ENCODE measurements at places on chromosomes 16 and 17. TPM values are rescaled to one million over a fixed set of nuclear protein-coding genes. Genes with fewer than 3 reads are reported as not detected.

EVPL gene
- 42.3 TPM for total RNA-seq

C17orf50 gene
- total RNA-seq: not detected

- no peak for DNase-seq
Measured at GRCh38 chr16:53018834-53019416, 33.8 kb downstream of the CHD9NB start.

DNA sequence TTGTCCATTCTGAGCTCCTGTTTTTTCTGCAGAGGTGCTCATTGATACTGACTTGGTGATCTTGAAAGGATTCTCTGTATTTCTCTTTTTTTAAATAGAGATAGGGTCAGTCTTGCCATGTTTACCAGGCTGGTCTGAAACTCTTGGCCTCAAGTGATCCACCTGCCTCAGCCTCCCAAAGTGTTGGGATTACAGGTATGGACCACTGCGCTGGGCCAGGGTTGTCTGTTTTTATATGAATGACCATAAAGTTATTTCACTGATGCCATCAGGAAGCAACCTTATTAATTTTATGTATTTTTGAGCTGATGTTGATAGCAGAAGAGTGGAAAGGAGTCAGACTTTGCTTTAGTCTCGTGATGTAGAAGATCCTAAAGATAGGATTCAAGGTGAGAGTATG is 35.7 kb upstream of the METTL9 start:
- DNase-seq: no peak

DNA sequence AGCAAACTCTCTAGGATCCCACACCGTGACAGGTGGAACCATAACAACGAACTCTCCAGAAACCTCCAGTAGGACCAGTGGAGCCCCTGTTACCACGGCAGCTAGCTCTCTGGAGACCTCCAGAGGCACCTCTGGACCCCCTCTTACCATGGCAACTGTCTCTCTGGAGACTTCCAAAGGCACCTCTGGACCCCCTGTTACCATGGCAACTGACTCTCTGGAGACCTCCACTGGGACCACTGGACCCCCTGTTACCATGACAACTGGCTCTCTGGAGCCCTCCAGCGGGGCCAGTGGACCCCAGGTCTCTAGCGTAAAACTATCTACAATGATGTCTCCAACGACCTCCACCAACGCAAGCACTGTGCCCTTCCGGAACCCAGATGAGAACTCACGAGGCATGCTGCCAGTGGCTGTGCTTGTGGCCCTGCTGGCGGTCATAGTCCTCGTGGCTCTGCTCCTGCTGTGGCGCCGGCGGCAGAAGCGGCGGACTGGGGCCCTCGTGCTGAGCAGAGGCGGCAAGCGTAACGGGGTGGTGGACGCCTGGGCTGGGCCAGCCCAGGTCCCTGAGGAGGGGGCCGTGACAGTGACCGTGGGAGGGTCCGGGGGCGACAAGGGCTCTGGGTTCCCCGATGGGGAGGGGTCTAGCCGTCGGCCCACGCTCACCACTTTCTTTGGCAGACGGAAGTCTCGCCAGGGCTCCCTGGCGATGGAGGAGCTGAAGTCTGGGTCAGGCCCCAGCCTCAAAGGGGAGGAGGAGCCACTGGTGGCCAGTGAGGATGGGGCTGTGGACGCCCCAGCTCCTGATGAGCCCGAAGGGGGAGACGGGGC is 1.3 kb downstream of the SPN start:
- no peak for DNase-seq

FOXL1 gene
- 1.8 TPM for total RNA-seq

DNA sequence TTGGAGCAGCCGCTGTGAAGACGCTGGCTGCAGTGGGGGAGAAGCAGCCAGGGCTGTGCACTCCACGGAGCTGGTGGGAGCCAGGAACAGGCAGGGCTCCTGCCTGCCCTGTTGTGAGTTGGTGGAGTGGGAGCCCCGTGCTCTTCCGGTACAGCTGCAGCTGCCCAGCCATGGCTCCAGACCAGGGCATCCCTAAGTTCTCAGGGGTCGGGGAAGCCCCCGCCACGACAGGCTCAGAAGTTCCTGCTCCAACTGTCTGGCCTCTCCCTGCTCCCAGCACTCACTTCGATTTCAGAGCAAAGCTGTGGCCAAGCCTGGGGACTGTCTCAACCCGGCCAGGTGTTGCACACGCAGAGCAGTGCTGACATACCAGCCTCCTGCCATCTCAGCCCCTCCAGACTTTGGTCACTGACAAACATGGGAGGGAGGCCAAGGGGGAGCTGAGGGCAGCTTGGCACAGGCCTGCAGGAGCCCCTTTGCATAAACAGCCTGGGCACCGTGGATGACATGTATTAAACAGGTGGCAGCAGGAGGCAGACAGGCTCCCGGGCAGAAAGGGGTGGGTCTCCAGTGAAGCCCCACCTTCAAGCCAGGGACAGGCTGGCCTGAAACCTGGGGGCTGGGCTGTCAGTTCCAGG is 13.9 kb upstream of the KDM8 start:
- peak; percentile 95 for DNase-seq

GRCh38 chr16:70430667-70431536 is 8.0 kb downstream of the ST3GAL2 start:
- DNase-seq: peak; percentile 43

- DNase-seq: no peak
Measured at GRCh38 chr16:48081656-48082055, 74.1 kb downstream of the ABCC12 start.

DNA sequence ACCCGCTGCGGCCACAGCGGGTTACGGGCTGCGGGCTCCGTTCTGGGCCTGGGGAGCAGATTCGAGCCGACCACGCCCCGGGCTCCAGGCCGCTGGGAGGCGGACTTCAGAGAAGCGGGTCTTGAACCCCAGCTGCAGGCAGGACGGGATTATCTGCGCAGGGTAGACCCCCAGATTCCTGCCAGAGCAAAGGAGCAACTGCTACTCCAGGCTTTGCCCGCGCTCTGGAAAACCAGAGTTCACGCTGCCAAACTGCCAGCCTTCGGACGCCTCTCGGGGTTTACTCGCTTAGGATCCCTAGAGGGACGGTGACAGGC is 301 bp upstream of the ULK2 start:
- DNase-seq: no peak

FAM20A gene
- total RNA-seq: 6.5 TPM

DNA sequence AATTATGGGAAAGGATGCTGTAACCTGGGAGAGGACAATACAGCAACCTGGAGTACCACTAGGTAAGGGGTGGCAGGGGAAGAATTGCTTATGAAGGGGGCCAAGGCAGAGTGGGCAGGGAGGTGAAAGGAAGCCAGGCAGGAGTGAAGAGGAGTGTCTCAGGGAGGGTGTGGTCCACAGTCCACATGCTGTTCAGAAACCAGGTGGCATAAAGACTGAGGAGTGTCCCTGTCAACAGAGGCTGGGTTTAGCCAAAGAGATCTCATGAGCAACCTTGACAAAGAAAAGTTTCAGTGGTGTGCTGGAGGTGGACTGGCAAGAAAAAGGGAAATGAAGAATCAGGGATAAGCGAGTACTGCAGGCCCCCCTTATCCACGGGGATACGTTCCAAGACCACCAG is 88.4 kb downstream of the SPACA3 start:
- DNase-seq: no peak

KRT27 gene
- total RNA-seq: not detected

GRCh38 chr17:3547628-3548027 is 10.0 kb downstream of the TRPV3 start:
- DNase-seq: no peak

BAIAP3 gene
- 2.4 TPM for total RNA-seq

KRTAP4-9 gene
- total RNA-seq: not detected
